Activated T-helper 1 cell treated with anti-CD3 and anti-CD28 coated beads, Interleukin-12 subunit alpha, Interleukin-12 subunit beta, Interleukin-2, Interleukin-4 antibody, amounts not matched to agents 30 ng/mL and 10 ng/mL and 1 ng/mL, durations not matched to agents 14 hours and 24 hours and 36 hours (primary cell): ENCODE measurements at places on chromosomes 11 and 22.

DNA sequence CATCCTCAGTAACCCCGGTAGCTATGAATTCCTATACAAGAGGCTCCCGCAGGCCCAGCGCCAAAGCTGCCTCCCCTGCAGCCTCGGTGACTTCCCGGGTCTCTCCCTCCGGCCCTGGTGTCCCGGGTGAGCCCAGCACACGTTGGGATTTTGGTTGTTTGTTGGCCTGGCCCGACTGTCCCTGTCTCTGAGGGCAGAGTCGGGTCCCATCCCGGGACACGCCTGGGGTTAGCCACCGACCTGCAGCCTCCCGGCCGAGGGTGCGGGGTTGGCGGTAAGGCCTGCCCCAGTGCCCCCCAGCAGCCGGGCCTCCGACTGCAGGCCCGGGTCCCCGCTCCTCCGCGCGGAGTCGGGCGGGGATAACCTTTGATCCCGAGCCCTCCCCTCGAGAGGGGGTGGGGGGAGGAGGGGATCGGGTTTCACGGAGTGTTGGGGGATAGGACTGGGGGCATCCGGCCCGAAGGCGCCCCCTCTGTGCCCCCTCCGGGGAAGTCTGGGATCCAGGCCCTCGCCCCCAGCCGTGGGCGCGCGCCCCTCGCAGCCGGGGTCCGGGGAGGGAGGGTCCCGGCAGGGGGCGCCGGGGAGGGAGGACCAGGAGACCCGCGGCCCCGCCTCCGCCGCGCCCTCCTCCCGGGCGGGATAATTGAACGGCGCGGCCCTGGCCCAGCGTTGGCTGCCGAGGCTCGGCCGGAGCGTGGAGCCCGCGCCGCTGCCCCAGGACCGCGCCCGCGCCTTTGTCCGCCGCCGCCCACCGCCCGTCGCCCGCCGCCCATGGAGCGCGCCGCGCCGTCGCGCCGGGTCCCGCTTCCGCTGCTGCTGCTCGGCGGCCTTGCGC lies at the start of gene FBLN1:
TSS of gene FBLN1 (plus strand) at position 669 of the 835 bp plus-strand sequence. CDS start at position 772, 103 bp downstream.
- no peak for DNase-seq

GRCh38 chr11:102611291-102611690 lies 13.8 kb downstream of the MMP20 start:
- DNase-seq: no peak

GRCh38 chr11:13480198-13480597 lies 15.6 kb downstream of the PTH start:
- no peak for DNase-seq

- no peak for DNase-seq
These were observed 4.2 kb downstream of the MB start for GRCh38 chr22:35612903-35613302.

DNA sequence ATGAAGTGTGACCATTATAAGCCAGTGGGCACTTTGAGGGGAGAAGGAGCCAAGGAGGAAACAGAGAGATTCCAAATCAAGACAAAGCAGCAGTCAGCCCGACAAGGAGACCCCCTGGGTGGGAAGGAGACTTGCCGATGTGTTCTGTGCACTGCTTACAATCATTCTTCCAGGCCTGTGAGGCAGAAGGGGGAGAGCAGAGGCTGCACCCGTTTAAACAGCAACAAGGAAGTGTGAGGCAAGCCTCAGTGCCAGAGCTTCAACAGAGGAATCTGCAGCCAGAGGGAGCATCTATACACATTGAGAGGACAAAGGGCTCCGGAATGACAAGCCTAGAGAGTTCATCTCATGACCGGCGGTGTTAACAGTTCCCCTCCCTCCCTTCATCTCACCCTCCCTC lies 121.1 kb downstream of the NXPE2 start:
- DNase-seq: no peak

- DNase-seq: no peak
These were observed 10.3 kb downstream of the SYT13 start for GRCh38 chr11:45275828-45276227.

- no peak for DNase-seq
These were observed 7.0 kb downstream of the PRDX5 start for GRCh38 chr11:64324692-64325469.
